Prostate gland (tissue), 2 donors: ENCODE measurements at places on chromosomes 5 and 9.

- DNase-seq: no peak
Measured at GRCh38 chr5:120958877-120959485, 494.9 kb downstream of the PRR16 start.

DNA sequence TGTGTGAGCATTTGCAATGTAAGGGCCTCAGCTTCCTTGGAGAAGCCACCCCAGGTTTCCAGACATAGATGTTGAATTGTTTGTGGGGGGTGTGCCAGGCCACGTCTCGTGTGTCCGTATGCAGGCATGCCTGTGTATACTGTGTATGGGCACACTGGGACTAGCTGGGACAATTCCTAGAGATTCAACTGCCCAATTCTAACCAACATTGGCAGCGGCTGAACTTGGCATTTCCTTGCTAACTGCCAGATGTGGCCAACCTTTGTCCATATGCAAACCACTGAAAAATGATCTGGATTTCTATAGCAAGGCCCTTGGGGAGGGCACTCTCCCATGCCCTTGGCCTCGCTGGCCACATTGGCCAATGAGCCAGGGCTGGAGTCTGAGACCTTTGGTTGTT is 50.3 kb downstream of the SAR1B start:
- no peak for DNase-seq

- no peak for DNase-seq
Measured at GRCh38 chr9:4866239-4866969, 73.7 kb downstream of the RCL1 start.

DNA sequence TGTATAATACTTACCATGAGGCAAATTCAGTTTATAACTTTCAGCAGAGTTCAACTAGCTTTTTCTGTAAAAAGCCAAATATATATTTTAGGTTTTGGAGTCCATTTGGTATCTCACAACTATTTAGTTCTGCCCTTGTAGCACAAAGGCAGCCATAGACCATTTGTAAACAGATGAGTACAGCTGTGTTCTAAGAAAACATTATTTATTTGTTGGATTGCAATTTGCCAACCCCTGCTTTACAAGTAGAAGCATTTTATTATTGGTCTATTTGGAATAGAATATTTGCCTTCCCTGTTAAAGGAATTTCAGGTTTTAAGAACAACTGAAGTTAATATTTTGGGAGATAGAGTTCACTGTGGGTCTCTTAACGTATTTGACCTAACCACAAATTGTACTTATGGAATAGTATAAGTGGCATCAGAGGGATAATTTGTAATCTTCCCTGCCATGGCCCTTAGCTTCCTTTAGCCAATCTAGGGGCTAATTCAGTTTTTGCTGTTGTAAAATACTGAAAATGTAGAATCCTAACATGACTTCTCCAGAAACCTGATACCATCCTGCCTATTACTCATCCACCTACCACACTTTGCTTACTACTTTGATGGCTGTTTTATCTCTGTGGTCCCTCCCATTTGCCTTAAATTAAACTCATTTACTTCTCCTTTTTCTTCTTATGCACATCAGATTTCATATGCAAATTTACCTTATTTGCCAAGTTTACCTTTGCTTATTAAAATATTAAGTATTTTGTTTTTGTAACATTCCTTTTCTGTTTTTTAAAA is 109.2 kb downstream of the DMXL1 start:
- peak; percentile 10 for DNase-seq

- no peak for DNase-seq
Measured at GRCh38 chr5:14522721-14523120, 58.9 kb upstream of the OTULINL start.

- DNase-seq: no peak
Measured at GRCh38 chr9:130236436-130236985, 29.0 kb upstream of the HMCN2 start.

DNA sequence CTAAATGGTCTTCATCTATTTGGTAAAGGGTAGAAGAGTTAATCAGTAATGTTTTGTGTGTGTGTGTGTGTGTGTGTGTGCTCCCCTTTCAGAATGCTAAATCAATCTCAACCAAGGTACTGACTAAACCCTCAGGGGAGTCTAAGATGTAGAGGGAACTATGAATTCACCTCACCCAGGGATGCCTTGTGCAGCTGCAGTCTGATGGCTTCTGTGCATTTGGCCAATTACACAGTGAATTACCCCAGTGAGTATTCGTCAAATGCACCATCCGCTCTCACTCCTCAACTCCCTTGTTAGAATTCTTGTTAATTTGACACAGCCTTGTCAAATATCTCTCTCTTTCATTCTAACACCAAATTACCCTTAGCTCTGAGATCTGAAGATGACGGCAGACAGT is 234.6 kb downstream of the GABRB2 start:
- no peak for DNase-seq

DNA sequence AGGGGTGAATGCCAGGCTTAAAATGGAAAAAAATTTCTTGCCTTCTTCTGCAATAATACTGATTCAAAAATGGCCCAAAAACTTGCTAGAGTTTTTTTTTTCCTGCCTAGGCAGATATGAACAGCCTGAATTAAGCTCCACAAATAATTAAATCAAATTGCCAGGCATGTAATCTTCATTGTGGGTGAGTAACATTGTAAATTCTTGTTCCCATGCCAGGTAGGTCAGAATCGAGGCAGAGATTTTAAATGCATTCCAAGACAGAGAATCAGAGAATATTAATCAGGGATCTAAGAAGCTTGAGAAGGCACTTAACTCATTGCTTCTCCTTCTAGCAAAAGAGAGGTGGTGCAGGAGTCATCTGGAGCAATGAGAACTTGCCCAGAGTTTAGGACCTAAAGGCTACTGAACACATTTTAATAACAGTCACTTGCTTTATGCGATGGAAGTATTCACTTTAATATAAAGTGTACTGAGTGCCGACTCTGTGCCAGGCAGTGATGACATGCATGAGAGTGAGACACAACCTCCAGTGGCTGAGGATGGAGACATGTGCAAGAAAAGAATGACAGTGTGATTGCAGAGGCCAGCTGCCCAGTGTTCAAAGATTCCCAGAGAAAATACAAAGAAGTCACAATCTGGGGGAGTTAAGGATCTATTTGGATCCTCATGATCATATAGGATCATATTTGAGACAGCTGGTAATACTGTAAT is 102.3 kb downstream of the APBA1 start:
- DNase-seq: no peak

GRCh38 chr9:126788046-126788445 is 16.8 kb upstream of the ZBTB43 start:
- no peak for DNase-seq

DNA sequence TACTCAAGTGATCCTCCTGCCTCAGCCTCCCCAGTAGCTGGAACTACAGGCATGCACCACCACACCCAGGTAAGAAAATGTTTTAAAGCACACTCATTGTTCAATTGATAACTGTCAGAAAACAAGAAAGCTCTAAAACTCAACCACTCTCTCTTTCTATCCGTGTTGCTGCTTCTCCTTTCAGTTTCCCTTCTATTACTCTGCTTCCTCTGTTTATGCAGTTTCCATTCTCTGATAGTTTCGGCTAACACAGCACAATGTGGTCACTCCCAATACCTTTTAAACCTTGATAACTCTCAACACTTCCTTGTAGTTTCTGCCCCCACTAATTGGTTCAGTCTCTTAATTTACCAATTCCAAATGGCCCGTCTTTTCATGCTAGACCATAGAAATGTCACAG is 59.2 kb upstream of the NR4A3 start:
- DNase-seq: no peak

DNA sequence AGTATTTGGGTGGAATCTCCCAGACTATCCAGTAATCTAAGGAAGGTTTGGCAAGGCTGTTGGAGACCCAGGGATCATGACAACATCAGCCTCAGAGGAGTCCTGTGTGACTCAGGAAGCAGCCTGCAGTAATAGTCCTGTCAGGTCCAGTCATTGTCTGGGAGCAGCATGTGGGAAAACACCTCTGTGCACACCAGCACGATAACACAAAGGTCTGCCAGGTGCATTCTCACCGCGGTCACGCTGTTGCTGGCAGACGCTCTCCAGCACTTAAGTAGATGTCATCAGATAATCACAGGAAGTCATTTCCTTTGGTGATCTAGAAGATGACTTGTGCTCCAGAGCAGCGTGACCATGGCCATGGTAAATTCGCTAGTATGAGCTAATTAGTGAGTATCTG is 99.2 kb upstream of the IQGAP2 start:
- no peak for DNase-seq

- DNase-seq: no peak
Measured at GRCh38 chr5:148414833-148415232, 31.1 kb downstream of the FBXO38 start.

GRCh38 chr5:150320044-150320613 is 17.4 kb upstream of the ARSI start:
- no peak for DNase-seq

DNA sequence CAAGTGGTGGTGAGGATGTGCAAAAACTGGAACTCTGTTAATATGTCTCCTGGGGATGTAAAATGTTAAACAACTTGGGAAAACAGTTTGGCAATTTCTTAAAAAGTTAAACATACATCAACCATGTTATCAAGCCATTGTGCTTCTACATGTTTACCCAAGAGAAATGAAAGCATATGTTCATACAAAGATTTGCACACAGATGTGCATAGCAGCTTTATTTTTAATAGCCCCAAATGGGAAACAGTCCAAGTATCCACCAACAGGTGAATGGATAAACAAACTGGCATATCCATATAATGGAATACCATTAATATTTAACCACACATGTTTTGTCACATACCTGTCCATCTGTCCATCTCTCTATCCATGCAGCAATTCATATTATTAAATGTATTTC is 6.2 kb downstream of the VPS13A start:
- no peak for DNase-seq

- DNase-seq: no peak
Measured at GRCh38 chr5:143870871-143871632, 59.1 kb downstream of the HMHB1 start.

- peak; percentile 12 for DNase-seq
Measured at GRCh38 chr9:116661037-116661954, 25.8 kb upstream of the TRIM32 start.

DNA sequence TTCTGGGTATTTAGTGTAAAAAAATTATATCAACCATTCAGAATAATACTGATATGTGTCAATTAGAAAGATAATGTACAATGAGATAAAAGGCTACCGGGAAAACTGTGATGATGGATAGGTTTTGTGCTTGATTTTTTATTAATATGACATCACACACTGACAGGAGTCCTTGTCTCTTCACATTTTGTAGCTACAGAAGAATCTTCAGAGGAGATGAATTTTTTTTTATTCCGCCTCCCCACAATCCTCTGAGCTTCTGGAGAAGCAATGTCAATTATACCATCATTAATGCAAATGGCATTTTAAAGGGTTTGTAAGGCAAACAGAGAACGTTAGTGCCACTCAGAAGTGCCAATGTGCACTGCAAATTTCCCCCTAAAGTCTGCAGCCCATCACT is 131.7 kb upstream of the CCNG1 start:
- no peak for DNase-seq

- no peak for DNase-seq
Measured at GRCh38 chr5:150593996-150594395, 46.5 kb upstream of the SYNPO start.

DNA sequence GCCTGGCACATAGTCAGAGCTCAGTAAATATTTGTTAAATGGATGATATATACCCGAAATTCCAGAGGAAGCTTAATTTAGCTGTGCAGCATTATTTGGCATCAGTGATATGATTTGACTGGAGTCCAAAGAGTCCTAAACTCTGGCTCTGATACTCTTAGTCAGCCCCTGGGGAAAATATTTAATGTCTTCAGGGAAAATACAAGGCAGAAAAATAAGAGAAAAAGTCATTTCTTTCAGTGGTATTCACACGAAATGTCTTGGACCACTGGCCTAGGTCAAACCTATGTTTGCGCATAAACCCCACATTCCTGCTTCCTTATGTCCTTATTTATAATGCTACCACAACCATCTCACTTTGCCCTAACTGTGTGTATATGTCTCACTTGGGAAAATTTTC is 23.8 kb downstream of the GLRA1 start:
- DNase-seq: no peak

GRCh38 chr9:69265891-69266290 is 59.1 kb upstream of the ENTREP1 start:
- DNase-seq: no peak

- DNase-seq: no peak
Measured at GRCh38 chr9:135848341-135849047, 58.9 kb downstream of the CAMSAP1 start.

DNA sequence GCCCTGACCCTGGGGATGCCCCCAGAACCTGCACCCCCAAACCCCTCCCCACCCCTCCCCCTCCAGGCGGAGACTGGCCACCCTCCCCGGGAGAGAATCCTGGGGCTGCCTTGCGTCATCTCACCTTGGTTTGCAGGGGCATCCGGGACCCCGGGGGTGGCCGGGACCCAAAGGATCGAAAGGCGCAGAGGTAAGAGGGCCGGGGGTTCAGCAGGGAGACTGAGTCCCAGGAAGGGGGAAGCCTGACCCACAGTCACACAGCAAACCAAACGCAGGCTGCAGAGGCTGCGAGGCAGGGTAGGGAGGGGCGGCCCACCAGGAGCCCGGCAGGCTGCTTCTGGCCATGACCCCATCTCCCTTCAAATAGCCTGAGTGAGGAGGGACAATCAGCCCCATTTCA is 33.8 kb upstream of the ORM1 start:
- no peak for DNase-seq

DNA sequence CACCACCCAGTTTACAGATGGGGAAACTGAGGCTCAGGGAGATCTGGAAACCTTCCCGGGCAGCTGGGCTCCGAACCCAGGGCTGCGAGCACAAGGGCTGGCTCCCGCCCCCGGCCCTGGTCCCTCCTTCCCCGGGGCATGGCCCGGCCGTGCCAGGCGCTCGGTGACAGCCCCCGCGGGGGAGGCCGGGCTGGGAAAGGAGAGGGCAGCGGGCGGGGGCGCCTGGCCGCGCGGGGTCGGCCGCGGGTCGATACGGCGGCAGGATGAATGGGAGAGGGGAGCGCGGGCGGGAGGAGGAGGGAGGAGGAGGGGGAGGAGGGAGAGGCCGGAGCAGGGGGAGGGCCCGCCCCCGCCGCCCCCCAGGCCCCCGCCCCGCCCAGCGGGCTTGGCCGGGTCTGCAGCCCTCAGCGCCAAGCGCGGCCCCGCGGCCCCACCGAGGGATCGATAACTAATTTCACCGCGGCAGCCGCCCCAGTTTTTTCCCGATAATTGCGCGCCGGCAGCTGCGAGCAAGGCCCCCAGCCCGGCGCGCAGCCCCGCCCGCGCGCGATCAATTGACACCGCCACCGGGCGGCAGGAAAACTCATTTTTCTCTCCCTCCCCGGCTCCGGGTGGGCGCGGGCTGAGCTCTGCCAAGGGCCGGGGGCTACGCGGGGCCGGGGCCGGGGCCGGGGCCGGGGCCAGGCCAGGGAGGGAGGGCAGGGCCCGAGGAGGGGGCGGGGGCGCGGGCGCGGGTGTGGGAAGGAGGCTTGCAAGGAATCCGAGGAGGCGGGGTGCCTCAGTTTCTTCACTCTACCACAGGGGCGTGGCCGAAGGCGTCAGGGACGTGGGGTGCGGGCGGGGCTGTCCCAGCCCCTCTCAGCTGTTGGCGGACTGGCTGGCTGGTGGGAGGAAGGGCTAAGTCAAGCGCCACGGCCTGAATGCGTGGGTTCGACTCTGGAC is 52.1 kb downstream of the C9orf50 start:
- no peak for DNase-seq
